ENCODE measurements at places on chromosomes 1 and 21.

- DNase-seq: peak; percentile 66
Measured at GRCh38 chr1:46616277-46617107, at the start of gene MOB3C. Gene MOB3C (minus strand): TSS chr1:46616811. CDS start chr1:46613321, 3,490 bp downstream.

- no peak for DNase-seq
Measured at GRCh38 chr1:31785020-31785946, 21.1 kb upstream of the ADGRB2 start.

GRCh38 chr1:106780806-106781569, 275.5 kb upstream of the PRMT6 start:
- DNase-seq: no peak

GRCh38 chr1:157984469-157984868, 9.0 kb upstream of the KIRREL1 start:
- DNase-seq: no peak

DNA sequence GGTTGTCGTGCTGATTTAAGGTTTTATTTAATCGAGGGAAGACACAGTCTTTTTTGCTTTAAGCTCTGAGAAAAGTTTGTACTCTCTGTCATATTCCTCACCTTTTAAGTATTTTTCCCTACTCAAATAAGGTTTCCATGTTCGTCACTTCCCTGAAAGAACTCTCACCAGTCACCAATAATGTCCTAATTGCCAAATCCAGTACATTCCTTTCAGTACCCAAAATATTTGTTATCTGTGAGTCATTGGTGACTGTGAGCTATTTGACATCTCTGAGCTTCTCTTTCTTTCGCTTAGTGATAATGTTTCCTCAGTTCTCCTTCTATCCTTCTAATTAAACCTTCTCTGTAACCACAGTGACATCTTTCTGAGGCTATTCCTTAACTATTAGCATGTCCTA, 874.2 kb upstream of the ADGRL2 start:
- DNase-seq: no peak

GRCh38 chr1:205595861-205596260, 36.0 kb downstream of the ELK4 start:
- no peak for DNase-seq

GRCh38 chr1:3907031-3907534, 7.0 kb upstream of the C1orf174 start:
- peak; percentile 34 for DNase-seq

DNA sequence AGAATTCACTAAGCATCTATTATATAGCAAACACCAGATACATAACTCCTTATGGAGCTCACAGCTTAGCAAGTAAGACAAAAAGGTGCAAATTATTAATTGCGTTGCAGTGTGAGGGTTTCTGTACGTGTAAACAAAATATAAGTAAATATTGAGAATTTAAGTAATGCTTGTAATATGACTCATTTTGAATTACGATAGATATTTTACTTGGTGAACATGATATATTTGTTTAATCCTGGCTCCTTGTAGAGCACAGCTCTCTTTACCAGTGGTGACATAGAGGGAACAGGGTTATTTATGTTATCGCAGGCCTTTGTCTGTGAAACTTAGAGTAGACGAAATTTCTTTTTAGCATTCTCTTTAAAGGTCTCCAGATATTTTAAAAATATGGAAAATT, 36.4 kb downstream of the LYPLAL1 start:
- no peak for DNase-seq

GRCh38 chr1:80310703-80311245, 1304.2 kb upstream of the ADGRL4 start:
- DNase-seq: no peak

DNA sequence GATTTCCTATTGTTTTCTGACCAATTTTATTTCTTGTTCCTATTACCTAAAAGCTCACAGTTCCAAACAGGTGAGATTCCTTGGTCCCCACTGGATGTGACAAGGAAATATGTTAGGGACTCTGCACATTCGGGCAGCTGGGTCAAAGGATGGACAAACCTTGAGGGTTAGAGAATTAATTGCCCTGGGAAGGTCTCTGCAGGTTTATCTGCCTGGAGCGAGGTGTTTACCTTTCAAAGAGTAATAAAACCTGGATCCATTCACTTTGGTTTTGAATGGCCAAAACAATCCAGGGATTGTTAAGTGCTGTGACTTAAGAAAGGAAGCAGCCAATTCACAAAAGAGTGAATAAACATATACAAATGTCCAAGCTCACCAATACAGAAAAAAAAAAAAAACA, 33.6 kb upstream of the RAB4A start:
- no peak for DNase-seq

- no peak for DNase-seq
Measured at GRCh38 chr1:19443326-19443725, 42.0 kb downstream of the CAPZB start.

DNA sequence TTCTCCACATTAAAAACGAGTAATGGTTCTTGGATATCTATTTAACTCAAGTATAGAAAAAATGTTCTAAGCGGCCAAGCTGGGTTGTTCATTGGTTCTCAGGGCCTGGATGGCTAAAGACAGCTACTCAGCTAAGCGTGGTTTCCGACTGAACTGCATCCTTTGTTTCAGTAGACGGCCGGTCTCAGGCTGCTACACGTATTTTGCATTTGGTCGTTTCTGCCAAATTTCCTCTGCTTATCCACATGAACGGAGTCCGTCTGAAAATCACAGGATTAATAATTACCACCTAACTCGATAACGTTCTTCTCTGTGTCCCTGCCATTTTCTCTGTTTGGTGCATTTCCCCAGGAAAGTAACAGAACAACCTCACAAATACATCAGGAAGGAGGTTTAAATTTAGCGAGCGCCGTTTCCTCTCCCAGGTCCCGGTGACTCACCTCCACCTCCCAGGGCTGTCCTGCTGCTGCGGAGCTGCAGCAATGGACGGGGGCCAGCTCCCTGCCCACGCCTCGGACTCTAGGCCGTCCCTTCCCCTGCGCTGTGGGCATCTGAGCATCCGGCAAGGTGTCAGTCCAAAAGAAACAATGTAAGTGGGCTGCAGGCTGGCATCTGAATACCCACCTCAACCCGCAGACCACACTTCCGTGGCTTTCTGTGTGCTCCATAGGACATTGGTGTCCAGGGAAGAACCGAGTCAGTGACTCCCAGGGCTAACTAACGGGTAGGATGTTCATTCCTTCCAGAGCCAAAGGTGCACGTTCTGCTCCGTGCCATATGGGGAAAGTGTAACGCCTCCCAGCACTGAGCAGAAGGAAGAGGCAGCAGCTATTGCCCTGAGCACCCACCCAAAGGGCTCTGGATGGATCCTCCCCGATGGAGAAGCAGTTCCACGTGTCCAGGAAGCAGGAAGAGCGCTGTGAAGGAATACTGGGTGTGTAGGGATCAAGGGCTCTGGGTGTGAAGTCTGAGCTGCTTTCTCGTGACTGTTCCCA, 4.1 kb upstream of the GABRD start:
- DNase-seq: no peak

DNA sequence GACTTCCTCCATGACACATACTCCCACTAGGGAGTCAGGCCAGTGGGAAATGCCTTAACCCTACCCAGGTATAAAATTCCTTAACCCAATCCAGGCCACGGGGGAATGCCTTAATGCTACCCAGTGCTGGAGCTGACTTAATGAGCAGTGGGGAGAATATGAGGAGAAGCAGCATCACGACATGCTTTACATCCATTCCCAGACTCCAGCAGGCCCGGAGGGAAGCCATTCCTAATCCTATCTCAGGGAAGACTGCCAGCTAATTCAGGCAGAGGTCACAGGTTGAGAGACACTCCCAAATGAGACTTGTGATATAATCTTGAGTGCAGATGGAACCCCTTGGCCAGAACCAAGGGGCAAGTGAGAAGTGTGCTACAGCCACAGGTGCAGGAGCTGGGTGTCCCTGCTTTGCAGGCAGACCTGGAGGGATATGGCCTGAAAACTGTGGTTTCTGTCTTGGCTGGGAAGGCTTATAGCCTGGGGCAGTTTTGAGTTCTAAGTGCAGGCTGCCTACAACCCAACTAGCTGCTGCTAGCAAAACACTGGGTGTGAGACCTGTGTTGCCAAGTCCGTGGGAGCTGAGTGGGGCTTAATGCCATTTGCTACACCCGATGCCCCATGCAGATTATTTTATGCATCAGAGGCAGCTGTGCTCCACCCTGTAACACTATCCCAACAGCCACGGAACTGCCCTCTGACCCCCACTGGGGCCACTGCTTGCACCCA, 45.1 kb upstream of the GUCA2A start:
- DNase-seq: no peak

Measured in CD4-positive, alpha-beta T cell treated with Interleukin-4 for 1 hour (primary cell).